ENCODE measurements at places on chromosomes 2 and 18.

- no peak for DNase-seq
Measured at GRCh38 chr2:168587307-168587706, 131.2 kb downstream of the CERS6 start.

DNA sequence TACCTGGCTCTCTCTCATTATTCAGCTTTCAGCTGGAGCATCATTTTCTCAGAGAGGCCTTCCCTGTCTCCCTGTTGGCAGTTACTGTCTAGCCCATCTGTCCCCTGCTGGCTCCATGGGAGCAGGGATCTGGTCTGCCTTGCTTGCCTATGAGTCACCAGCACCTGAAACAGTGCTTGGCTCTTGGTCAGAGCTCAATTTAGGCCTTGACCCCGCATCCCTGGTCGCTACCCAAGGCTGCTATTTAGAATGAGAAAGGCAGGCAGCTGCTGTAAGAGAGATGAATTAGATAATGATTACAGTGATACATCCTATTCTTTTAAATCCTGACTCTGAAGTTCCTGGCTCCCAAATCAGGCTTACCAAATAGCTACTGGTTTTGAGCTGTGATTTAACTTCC lies 32.9 kb downstream of the KCNE4 start:
- DNase-seq, result no peak

DNA sequence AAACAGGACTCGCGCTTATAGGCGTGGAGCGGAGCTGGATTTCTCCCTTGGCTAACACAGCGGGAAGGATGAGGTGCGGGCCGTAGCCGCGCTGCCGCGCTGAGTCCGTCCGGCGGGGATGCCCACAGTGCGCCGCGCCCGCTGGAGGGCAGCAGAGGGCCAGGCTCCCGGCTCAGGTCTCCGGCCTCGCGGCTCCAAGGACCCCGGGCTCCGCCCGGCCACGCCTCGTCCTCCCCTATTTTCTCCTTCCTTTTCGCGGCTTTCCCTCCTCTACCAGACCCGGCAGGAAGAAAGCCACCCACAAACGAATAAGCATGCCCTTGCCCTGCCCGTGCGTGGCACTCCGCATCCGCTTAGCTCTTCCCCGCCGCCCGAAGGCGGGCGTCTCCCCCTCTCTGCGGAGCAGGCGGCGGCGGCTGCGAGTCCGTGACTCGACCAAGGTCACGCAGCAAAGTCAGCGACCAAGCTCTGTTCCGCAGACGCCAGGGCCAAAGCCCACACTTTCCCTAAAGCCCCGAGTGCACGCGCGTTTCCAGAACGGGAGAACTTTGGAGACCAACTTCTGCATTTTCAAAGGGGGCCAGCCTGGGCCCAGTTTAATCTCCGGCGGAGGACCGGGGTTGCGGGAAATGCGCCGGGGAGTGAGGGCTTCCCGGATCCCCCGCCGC lies 48.5 kb downstream of the KCNIP3 start:
- peak; percentile 83 for DNase-seq

- no peak for DNase-seq
Measured at GRCh38 chr2:241720560-241720959, 13.9 kb upstream of the D2HGDH start.

GRCh38 chr2:57370882-57371585 lies 675.6 kb upstream of the VRK2 start:
- no peak for DNase-seq

DNA sequence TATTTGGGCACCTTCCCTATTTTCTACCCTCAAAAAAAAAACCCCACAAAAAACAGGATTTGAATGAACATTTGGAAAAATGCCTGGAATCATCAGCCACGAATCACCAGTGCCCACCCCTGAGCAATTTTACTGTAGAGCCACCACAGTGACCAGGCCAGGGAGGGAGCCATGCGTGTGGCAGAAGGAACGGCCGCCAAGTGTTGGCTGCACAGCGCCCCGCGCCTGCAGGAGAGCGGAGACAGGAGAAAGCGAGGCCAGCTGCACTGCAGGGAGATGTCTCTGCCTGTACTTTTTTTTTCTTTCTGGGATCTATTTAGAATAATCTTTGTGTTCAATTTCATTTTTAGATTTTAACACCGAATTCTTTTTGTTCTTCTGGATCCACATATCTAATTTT lies 269.3 kb upstream of the RAB12 start:
- no peak for DNase-seq

DNA sequence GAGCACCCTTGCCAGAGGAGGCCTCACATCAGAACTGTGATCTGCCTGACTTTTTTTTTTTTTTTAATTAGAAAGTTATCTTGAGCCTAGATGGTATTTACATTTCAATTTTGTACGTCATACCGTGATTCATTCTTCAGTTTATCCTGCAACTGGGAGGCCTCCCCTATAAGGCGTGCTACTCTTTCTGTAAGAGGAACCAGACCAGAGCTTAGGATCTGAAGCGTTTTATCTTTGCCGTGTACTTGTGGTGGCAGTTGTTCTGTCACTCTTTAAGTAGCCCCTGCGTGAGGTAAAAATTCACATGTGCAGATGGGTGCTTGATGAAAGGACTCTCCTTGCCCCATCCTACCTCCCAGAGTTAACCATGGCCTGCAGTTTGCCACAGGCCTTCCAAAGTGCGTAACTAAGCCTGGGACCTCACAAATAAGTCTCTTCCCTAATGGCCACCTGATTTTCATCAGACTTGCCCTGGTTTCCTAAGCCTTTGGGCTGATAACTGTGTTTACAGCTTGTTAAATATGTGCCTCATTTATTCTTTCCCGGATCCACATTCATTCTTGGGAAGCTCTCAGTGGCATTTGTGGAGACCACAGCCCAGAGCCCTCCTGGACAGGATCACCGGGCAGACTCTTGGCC lies 96.0 kb downstream of the MTCL1 start:
- no peak for DNase-seq

DNA sequence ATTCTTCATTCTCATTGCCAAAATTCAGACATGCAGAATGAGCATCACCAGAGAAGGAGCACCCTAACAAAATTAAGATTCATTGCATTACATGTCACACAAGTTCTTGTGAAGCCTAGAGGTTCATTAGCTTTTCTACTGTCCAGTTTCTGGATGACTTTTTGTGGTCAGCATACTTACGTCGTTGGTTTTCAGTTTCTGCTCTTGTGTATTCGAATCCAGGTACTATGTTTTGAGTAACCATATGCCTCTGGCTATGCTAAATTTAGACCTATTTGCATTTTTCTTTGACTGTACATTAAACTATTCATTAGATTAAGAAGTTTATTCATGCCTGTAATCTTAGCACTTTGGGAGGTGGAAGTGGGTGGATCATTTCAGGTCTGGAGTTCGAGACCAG lies 251.3 kb downstream of the PARD3B start:
- no peak for DNase-seq

GRCh38 chr18:69638056-69638455 lies 237.4 kb downstream of the DOK6 start:
- DNase-seq, result no peak

GRCh38 chr2:236969767-236970655 lies 115.7 kb upstream of the COPS8 start:
- DNase-seq, result no peak

- DNase-seq, result no peak
Measured at GRCh38 chr2:214679736-214680135, 129.7 kb downstream of the BARD1 start.

DNA sequence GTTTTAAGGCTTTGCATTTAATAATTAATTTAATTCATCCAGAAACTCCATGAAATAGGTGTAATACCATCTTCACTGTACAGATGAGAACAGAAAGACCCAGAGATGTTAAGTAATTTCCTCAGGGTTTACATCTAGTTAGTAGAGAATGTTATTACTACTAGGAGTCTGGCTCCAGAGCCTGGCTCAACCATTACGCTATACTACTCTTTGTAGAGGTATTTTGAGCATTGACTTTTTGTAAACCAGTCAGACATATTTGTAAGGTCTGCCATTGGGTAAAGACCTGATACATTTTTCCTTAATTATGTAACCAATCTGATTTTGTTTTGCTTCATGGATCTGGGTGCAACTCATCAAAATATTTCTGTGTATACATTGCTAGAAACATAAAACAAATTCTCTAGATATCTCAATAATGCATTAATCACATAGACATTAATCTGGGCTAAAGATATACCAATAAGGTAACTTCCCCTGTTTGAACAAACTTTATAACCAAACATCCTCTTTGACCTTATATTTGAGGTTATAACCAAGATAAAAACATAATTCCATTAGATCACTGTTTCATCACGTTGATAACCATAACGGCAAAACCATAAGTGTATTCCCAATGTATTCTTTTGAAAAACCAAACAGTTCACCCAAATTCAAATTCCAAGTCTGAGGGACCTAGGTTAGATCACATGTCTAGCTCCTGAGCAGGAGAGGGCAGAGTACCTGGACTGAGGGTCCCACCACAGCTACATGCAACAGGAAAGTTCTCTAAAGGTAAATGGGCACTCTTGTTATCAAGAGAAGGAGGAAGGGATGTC lies 135.0 kb downstream of the IKZF2 start:
- DNase-seq, result no peak

DNA sequence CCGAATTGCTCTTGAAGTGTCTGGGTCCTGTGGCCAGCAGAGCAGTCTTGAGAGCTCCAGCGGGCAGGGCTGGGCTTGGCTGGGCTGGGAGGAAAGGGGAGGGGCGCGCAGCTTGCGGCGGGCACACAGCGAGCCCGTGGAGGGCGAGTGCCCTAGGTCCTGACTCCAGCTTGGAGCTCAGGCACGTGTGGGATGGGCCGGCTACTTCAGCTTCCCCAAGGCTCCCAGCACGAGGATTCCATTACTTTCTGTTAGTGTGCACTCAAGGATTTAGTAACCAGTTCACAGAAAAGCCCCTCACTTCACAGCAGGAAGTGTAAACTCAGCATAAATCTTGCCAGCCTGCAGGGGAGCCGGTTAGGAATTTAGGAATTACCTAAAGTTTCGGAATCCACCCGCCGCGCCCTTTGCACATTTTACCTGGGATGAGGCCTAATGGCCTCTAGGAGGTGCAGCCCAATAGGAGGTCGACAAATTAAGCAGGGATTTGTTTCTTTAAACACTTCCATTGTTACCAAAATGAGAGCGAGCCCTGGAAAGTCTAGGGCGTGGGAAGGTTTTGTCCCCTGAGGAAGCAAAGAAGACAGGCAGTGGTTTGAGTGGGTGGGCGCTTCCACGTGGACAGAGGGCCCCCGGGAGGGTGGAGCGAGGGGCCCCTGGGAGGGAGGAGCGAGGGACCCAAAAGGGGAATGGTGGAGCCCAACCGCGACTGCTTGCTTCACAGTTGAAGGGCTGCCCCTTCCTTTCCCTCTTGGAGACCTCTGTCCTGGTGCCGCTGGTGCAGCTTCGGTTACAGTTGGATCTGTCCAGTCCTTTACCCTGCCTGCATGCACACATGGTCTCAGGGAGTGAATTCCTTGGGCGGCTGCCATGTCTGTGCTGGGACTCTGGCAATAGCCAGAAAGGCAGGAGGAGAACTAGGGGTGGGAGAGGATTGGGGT lies 93.3 kb downstream of the CTAGE1 start:
- no peak for DNase-seq

- no peak for DNase-seq
Measured at GRCh38 chr2:60316381-60317033, 236.9 kb downstream of the BCL11A start.

DNA sequence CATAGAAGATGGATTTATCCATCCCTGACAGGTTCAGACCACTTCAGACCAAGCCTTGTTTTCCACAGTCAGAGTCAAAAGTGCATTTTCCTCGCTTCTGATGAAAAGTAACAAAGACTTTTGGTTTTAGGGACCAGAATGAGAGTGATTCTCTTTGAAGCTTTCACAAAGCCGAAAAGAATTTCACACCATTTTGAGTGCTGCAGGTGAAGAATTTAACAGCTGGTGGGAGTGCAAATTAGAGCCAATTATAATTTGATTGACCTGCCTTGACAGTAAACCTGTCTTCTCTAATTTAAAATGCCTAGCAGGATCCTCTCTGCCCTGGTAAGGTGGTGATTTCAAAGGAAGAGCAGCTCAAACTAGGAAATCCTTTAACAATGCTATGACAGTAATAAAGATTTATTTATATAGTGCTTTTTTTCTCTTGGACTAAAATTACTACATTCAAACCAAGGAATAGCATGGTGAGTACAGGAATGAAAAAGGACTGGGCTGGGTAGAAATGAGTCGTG lies 241.6 kb downstream of the HRH4 start:
- DNase-seq, result no peak

DNA sequence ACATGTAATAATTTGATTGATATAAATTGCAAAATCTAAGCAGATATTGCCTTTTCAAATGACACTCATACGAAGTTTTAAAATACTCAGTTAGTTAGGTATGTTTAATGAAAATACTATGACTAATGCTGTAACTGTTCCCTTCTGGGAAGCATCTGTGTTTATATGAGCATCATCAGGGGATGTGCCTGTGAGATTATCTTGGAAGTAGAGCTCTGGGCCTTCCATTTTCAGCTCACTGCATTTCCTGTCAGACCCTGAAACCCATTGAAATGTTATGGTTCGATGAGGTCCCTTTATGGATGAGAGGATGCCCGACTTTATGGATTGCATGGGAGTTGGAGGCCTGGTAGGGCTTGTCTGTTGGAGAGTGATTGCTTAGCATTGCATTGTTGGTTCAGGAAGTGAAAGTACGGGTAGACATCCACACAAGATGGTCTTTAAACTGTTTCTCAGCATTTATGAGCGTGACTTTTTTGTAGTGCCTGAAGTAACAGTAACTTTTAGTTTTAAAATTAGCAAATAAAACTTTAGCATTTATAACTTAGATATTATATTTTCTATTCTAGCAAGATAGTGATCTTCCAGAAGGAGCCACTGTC lies 28.7 kb downstream of the ELP2 start:
- DNase-seq, result no peak

DNA sequence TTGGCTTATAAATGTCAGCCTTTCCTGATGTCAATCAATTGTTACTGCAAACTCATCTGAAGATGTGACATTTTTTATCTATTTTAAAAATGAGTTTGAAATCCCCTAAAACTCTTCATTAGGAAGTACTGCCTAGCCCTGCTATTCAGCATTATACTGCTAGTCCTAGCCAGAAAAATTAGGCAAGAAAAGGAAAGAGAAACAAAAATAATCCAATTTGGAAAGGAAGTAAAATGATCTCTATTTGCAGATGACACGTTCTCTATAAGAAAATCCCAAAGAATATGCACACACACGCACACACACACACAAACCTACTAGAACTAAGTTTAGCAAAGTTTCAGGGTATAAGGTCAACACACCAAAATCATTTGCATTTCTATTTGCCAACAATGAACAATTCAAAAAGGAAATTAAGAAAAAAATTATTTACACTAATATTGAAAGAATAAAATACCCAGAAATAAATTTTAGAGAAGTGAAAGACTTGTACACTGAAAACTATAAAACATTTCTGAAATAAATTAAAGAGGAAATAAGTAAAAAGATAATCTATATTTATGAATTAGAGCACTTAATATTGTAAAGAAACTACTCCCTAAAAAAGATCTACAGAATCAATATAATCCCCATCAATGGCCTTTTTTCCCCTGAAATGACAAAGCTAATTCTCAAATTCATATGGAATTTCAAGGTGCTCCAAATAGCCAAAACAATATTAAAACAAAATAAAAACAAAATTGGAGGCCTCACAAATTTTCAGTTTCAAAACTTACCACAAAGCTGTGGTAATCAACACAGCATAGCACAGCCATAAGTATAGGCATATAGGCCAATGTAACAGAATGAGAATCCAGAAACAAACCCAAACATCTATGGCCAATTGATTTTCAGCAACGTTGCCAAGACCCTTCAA lies 433.7 kb upstream of the TRIB2 start:
- no peak for DNase-seq

Data from stimulated activated effector memory CD8-positive, alpha-beta T cell treated with anti-CD3 and anti-CD28 coated beads, Interleukin-12 subunit alpha, Interleukin-12 subunit beta, amount 100 ng/mL, for 72 hours (primary cell).